ENCODE measurements at places on chromosomes 5 and 9. TPM values are rescaled to one million over a fixed set of nuclear protein-coding genes. Genes with fewer than 3 reads are reported as not detected.

DNA sequence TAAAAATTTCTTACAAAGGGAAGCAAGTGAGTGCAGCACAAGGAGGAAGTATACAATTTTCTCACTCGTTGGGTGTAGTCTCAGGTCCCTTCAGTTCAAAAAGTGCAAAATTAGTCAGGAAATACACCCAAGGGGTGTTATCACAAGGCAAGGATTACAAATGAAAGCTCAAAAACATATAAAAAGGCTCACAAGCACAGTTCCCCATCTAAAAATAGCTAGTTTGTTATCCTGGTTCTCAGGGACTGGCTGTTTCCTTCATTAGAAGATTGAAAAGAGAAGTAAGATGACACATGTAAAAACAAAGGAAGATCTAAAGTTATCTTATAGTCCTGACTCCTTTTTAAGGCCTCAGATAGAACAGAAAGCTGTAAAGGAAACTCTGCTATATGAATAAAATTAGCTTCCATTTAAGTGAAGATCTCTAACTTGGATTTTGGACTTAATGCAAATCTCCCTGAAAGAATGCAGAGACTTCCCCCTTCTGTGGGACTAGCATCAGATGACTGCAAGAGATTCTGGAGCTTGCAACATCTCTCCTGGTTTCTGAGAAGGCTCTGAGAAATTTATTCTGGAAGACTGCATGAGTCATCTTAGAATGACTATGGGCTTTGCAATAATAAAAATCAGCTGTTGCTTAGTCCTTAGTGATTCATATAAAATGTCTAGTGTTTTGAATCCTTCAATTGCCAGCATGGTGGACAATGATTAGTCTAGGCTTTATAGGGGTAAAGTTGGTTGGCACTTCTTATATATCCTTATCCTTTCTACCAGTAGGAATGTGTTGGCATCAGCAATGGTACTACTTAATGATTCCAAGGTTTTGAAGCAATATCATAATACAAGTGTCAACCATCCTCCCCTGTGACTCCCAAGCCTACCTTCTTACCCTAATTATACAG, 25.4 kb downstream of the DAB2 start:
- peak overlapping the region; percentile 36 for H3K27ac ChIP-seq
- H3K27me3 ChIP-seq: no peaks in the 10 kb centered on the region

GRCh38 chr9:34139477-34140146, 13.1 kb upstream of the DCAF12 start:
- H3K36me3 ChIP-seq: no peaks in the 10 kb centered on the region
- no peaks in the 10 kb centered on the region for H3K27me3 ChIP-seq
- no peak overlapping the region for H3K27ac ChIP-seq

ZNF484 gene
- 10.5 TPM for total RNA-seq

PRRX2 gene
- 10.2 TPM for total RNA-seq

NME5 gene
- total RNA-seq: 4.1 TPM

IFNA17 gene
- not detected for total RNA-seq

MARCOL gene
- total RNA-seq: not detected

- H3K27me3 ChIP-seq: no peaks in the 10 kb centered on the region
- no peak overlapping the region for H3K4me3 ChIP-seq
- no peaks in the 10 kb centered on the region for H3K4me1 ChIP-seq
- no peak for DNase-seq
These were observed 38.8 kb upstream of the RGMB start for GRCh38 chr5:98734646-98735045.
